ENCODE measurements at places on chromosomes 4 and X.

DNA sequence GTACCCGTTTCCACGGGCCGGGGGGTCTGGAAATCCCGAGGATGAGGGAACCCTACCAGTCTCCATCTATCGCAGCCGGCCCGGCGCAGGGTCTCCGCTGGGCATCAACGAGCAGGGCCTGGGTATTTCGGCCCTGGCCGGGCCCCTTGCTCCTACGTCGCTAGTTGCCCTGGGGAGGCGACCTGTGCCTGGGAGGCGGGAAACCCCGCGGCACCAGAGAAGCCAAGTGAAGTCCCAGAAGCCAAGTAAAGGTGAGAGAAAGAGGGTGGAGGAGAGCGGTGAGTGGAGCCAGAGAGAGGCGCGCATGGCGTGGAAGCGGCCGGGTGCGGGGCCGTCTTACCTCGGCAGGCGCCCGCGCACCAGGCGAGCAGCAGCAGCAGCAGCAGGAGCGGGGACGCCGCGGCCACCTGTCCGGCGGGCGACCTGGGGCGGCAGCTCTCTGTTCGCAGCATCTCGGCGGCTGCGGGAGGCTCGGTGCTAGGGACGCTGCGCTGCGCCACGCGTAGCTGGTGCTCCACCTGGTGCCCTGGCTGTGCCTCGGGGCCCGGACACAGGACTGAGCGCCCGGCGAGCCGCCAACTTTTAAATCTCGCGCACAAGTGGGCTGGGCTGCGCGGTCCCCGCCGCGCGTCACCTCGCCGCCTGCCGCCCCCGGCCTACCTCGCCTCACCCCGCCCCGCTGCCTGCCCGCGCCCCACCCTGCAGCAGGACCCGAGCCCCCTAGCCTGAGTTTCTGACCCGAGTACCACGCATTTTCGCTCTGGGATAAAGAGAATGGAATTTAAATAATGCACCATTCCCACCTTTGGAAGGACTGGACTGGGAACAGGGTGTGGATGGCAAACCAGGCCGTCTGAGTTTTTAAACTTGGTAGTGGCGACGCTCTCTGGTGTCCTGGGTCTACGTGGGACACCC is at the start of gene NMU:
Gene NMU, minus strand, starts transcription at position 558 of the 915 bp plus-strand sequence. Its CDS starts 106 bp downstream, at position 452.
- DNase-seq: peak; percentile 51

DNA sequence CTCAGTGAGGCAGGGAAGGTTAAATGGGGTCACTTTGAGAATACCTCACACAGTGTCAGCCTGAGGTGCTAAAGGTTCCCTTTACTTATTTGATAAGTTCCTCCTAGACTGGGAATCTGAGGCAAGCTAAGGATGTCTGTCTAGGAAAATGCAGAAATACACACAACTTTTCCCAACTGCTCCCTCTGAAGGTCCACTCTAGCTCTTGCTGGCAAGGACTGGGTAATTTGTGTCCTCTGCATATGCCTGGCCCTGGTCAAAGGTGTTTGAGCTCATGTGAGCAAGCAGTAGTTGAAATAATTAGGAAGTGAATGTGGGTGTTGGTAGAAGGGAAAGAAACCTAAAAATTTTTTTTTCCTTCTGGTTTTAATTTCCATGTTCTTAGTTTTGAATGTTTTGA is 21.3 kb downstream of the TXLNG start:
- DNase-seq: peak; percentile 61

- DNase-seq: no peak
Observed at GRCh38 chrX:43481576-43481975, 174.5 kb upstream of the MAOA start.

- DNase-seq: no peak
Observed at GRCh38 chr4:187470061-187470460, 525.5 kb upstream of the ZFP42 start.

DNA sequence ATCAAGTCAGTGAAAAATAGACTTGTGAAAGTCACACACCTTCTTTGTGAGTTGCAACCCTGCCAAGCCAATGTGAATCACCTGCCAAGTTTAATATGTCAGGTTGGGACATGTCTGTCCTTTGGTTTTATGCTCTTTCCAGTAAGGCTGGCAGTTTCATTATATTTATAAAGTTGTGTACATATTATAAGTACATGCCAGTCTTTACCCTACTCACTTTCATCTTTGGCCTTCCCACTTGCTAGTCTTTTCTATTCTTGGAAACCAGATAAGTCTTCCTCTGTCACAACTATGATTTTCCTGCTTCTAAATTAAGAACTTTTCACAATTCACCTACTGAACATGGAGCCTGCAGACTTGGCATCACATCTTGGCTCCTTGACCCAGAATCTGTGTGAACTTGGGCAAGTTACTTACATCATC is 680.7 kb upstream of the BOD1L1 start:
- no peak for DNase-seq

DNA sequence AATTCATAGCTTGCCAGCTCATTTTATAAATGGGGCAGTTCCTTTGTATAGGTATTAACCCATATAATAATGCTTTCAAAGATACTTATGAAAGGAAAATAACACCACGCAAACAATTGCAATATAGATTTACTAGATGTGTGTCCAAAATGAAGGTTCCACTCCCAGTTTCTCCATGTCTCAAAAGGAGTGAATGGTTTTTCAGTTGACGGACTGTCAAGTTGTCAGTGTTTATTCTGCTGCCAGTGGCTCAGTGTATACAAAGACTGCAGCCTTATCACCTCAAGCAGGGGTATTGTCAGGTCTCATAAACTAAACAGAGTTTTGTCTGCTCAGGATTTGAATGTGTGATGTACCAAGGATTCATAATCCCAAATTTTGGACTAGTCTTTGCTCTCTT is 585.3 kb upstream of the ATOH1 start:
- DNase-seq: no peak

GRCh38 chrX:28498658-28499057 is 88.6 kb upstream of the IL1RAPL1 start:
- DNase-seq: no peak

GRCh38 chr4:142091691-142092182 is 455.4 kb downstream of the IL15 start:
- no peak for DNase-seq

GRCh38 chr4:77158487-77158861 is 1.5 kb downstream of the CCNG2 start:
- no peak for DNase-seq

DNA sequence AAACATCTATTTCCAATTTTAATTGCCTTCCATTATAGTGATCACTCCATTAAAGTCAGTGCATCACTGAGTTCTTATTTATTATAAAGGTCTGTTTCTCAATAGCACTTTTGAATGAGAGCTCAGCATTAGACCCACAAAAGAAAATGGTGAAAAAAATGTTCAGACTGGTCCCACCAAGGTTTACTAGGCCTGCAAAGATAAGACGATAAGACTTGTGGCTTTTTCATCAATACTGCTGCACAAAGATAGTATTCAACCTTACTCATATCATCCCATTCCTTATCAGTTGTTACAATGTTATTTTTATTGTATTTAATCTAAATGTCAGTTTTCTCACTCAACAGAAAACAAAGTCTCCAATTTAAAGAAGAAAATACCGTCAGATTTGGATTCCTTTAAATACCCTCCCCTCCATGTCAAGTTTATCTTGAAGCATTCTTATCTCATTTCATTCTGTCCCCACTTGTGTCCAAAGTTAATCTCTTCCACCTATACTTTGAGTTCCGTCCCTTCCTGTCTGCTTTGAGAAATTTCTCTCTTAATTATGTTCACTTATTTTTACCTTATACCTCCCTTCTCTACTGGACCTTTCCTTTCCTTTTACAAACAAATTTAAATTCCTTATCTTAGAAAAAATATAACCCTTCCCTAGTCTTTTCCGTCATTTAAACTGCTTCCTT is 140.0 kb downstream of the GASK1B start:
- DNase-seq: no peak

DNA sequence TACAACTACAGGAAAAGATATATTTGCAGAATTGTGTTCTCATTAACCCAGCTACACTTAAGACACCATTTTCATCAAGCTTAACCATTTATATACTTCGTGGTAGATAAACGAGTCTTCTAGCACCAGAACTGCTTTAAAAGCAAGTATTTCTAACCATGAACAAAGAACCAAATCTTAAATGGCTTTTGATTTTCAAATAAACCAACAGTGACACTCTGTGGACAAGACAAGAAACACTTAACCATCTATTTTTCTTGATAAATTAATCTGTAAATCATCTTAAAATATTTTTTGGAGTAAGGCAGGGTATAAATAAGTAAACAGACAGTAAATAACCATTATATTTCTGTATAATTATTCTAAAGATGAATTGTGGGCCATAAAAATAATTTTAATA is 10.2 kb downstream of the BEND2 start:
- DNase-seq: peak; percentile 6

- DNase-seq: peak; percentile 55
Observed at GRCh38 chr4:145098675-145099037, 545 bp downstream of the ABCE1 start.

DNA sequence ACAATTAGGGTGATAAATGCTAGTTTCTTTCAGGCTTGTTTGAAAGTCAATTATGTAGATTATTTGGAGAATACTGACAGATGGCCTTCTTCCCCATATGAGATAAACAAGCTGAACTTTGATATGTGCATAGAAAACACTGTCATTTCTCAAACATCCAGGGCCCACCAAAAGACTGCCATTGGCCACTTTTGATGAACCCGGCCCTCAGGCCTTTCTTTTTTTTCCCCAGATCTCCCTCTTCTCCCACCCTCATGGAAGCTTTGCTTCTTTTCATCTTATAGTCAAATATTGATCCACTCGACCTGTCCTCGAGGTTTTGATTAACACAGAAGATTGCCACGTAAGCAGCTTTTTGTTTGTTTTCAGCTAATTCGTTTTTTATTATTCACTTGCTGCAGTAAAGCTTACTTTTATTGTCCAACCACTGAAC is 377.4 kb downstream of the SMARCA1 start:
- no peak for DNase-seq

DNA sequence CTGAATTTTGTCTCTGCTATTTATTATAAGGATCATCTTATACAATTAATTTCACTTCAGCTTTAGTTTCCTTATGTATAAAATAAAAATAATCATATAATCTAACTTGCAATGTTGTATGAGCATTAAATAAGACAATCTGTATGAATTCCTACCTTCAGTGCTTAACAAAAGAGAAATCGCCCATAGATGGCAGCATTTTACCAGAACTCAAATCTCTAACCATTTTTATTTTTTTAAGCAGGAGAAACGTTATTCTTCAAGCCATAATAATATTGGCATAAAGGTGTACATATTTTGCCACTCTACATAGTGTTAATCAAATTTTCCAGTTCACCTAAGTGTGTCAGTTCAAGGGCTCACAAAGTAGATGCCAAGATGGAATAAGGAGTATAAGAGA is 78.8 kb downstream of the TMEM47 start:
- DNase-seq: peak; percentile 0

DNA sequence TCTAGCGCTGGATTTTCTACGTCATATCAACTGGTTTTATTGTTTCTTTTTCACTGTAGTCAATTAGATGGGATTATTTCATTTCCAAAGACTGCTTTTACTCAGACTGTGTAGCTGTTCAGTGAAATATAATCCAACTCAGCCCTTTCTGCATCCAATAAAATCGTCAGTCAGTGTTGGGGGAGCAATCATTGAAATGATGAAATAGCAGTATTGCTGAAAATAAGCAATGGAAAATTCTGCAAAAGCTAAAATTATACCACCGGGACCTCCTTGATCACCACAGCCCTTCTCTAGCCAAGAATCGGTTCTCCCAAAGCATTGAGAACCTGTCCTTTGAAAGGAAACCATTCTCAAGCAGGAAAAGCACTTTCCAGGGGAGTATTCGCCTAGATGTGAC is 243.1 kb upstream of the TENM3 start:
- DNase-seq: no peak

GRCh38 chr4:85968945-85969819 is 390.7 kb downstream of the MAPK10 start:
- peak; percentile 67 for DNase-seq

- peak; percentile 24 for DNase-seq
Observed at GRCh38 chr4:33482773-33483172, 2761.5 kb downstream of the ARAP2 start.

DNA sequence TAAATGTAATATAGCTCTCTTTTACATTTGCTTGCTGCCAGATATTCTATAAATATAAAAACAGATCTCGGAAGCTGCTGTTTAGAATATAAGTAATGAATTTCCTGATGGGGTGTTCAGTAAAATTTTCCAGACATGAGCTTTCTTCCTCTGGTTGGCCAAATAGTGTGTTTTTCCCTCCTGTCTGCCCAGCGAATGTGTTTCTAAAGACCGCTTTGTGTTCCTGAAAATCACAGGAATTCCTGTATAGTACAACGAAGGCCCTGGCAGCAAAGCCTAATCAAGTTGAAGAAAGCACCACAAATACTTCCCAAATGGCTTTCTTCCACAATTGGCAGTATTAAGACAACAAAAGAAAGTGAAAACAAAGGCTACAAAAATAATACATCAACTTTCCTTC is 494.1 kb downstream of the INPP4B start:
- no peak for DNase-seq

DNA sequence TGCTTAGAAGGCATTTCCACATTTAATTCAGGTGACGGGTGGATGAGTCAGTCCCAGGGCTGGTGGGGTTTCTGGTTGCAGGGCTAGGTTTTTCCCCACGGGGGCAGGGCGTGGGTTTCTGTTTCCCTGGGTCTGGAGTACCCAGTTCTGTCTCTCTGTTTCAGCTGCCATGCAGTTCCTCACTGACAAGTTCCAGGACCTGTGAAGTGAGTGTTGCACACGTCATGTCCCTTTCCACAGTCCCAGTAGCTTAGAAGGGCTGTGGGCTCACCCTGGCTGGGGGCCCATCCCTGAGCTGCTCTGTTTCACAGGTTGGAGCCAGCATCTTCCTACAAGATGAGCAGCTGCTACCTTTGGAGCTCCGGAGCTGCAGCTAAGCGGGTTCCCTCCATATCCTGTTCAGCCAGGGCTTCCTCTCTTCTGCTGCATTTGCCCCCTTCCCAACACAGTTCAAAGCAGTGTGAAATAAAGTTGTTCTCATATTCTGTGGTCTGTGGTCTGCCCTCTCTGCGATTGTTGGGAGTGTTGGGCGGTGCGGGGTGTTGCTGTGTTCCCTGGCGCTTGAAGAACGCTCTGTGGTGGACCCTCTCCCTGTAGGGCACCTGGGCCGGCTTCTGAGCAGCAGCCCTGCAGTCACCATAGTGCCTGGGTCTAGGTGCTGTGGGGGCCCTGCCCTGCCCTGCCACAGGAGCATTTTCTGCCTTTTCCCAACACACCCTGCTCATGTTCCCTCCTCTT is 3.9 kb downstream of the LOC101059915 start:
- DNase-seq: no peak

- DNase-seq: no peak
Observed at GRCh38 chrX:92213786-92214185, 434.6 kb downstream of the PCDH11X start.

- DNase-seq: no peak
Observed at GRCh38 chrX:106144755-106145639, 23.1 kb upstream of the PWWP3B start.

DNA sequence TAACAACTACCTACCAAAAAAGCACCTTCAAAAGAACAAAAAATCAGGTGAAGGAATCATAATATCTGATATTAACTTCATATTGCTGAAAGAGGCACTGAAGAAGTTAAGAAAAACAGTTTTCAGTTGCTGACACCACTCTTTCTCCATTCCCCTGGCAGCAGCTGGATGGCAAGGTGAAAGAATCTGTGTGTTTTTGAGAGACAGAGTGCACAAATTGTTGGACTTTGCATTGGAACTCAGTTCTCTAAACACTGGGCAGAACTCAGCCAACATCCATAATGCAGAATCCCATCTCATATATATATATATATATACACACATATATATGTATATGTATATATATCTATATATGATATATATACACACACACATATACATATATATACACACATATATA is 408.3 kb upstream of the MAGEC2 start:
- no peak for DNase-seq
